ENCODE measurements at places on chromosomes 1 and 21.

DNA sequence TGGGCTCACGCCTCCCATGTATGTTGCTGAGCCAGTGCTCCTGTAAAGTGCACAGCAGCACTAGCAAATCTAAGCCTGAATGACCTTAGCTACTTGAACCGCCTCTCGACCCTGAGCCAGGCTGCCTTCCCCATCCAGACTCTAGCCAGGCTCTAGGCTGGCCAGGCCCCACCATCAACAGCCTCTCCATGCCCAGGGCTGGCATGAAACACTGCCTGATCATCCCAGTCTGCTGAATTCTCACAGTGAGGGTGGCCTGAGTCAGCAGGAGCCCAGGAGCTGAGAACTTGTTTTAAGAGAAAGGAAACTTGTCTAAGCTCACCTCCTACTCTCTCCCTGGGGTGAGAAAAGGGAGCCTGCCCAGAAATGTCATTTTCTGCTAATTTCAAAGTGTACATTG is 733.3 kb downstream of the PTPRU start:
- no peak for DNase-seq

DNA sequence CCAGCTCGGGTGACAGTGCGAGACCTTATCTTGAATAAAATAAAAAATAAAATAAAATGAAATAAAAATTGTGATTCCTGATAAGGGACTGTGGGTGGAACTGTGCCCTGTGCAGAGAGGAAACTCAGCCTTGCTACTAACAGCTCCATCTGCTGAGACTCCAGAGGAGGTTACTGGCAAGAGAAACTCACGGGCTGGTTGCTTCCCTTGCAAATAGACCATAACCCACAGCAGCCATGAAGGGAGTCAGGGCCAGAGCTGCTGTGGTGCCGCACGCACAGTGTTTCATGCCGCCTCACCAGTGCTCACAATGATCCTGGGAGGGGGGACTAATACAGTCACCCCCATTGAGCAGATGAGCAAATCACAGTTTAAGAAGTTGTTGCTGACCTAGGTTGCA is 13.7 kb downstream of the ZBTB17 start:
- no peak for DNase-seq

- DNase-seq: no peak
Measured at GRCh38 chr1:183417772-183418491, at the start of gene NMNAT2. Gene NMNAT2 (minus strand): TSS chr1:183418380. CDS start chr1:183418267, 113 bp downstream.

DNA sequence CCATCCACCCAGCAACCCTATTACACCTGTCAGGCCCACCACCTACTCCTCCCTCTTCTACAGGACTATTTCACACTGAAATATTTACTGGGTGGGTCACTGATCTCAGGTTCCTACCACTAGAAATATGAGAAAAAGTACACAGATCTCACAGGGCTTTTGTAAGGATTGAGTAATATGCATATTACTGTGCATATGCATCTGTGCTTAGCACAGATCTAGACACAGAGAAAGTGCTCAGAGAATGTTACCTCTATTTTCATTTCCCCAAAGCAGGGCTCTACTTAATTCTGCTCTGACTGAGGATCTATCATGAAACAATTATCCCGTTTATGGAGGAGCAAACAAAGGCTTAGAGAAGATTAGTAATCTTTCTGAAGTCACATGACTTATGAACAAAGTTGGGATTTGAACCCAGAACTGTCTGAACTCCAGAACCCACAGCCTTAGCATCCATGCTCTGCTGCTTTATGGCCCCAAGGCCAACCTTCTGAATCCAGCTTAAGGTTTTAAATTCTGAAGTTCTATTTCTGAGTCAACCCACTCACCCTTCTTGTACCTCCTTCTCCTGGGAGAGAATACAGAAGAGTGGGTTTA is 11.8 kb downstream of the TSSK3 start:
- DNase-seq: no peak

DNA sequence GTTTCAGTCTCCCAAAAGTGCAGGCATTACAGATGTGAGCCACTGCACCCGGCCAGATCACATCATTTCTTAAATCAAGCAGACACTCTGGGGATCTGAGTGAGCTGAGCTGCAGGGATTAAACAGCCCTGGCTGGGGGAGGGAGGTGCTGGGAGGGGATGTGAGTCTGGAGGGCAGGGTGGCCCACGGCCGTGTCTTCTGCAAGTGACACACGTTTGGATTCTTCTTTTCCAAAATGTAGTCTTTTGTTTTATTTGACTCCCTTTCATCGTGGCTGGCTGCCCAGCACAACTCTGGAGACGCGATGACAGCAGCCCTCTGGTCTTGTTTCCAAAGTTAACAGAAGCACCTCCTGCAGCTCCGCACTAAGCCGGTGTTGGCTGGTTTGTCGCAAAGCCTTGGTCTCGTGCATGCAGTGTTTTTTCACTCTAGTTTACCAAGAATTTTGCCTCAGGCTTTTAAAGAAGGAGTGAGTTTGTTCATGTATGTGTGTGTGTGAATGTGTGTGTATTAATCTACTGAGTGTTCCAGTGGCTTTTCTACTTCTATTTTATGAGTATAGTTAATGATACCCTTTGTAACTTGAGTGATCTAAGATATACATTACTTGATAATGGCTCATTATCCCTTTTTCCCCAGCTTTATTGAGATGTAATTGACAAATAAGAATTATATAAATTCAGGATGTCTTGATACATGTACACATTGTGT is 2.8 kb upstream of the KRTAP10-5 start:
- no peak for DNase-seq

GRCh38 chr1:194710671-194711070 is 1524.3 kb upstream of the B3GALT2 start:
- DNase-seq: no peak

- peak; percentile 3 for DNase-seq
Measured at GRCh38 chr1:36222481-36223380, 1.5 kb upstream of the THRAP3 start.

DNA sequence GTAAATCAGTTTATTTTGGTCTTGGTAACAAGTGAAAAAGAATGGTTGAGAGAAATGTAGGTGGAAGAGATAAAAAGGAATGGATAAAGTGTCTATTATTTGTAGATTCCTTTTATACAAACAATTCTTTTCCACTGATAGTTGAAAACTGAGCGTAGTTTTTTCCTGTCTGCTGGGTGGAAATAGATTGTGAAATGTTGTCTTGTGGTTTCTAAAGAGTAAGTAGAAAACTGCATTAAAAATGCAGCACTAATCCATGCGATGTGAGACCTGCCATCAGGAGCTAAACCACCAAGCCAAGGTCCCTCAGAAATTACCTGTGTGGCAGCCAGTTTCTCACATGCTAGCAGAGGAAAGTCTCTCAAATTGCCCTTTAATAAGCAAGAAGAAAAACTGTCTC is 103.2 kb upstream of the SLC44A3 start:
- DNase-seq: no peak

- DNase-seq: no peak
Measured at GRCh38 chr1:183143576-183144315, 42.3 kb upstream of the LAMC2 start.

DNA sequence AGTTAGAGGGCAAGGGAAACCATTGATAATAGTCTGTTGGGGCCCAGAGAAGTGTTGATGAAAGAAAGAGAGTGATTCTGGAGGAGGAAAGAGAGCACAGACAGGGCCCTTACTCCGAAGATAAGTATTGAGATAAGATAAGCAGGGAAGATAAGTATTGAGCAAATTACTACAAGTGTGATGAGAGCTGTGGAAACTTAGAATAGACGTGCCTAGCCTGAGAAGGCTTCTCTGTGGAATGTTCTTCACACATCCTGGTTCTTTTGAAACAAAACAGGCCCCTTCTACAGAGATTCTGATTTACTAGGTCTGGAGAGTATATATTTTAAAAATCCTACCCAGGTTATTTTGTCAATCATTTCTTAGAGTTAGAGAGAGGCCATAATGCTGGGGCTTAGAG is 26.4 kb downstream of the FNBP1L start:
- DNase-seq: no peak

DNA sequence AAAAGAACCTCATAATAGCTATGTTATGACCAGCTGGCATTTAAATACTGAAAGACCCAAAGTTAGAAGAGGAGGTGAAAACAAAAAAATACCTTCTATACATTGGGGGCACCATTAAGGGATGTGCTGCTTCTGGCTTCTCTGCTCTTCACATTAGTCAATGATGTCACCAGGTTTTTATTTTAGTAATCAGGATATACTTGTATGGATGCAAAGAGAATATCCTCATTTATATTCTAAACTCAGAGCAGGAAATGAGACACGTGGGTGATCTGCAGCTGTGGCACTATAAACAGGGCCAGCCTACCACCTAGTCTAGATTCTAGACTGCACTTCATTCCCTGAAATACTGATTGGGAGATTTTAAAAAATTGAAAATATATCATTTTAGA is 51.2 kb downstream of the WLS start:
- no peak for DNase-seq

GRCh38 chr1:207091200-207091908 is 2.7 kb downstream of the C4BPB start:
- DNase-seq: no peak

DNA sequence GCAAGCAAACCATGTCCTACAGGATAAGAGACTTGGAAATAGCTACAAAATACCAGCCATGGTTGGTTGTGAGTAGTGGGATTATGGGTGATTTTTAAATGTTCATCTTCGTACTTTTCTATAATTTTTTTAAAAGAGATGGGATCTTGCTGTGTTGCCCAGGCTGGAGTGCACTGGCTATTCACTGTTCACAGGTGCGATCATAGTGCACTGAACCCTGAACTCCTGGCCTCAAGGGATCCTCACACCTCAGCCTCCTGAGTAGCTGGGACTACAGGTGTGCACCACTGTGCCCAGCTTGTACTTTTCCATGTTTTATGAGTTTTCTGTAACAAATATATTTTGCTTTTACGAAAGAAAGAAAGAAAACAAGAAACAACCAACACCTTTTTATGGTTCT is 224.2 kb downstream of the FOXD2 start:
- DNase-seq: no peak
